Stimulated activated CD4-positive, alpha-beta T cell treated with anti-CD3 and anti-CD28 coated beads, Interleukin-2, amount 100 ng/mL, for 24 hours (primary cell): ENCODE measurements at places on chromosomes 12 and 14.

GRCh38 chr12:72612171-72612570, 340.0 kb downstream of the TRHDE start:
- DNase-seq, result no peak

DNA sequence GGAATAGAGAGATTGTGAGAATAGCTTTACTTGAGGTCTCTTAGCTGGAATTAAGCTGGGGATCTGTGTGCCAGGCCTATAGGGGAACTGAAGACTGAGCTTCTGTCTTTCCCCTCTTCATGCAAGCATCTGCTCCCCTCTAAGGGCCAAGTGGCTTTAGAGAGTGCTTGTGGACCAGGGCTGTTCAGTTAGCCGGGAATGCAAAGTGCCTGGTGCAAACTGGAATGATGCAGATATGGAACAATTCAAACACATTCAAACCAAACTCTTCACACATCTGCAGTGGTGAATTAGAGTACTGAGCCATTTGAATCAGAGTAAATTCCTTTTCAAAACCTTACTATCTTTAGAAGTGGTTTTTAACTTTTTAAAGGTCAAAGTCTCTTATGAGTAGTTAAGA, 99.0 kb downstream of the LIN7A start:
- DNase-seq, result no peak

DNA sequence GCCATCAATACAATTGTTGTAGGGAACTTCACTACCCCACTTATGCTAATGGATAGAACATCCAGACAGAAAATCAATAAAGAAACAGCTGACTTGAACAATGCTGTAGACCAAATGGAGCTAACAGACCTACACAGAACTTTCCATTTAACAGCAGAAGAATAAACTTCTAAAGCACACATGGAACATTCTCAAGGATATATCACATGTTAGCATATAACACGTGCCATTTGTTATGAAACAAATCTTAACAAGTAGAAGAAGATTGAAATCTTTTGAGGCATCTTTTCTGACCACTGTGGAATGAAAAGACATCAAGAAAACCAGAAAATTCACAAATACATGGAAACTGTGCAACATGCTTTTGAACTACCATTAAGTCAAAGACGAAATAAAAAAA, 62.5 kb upstream of the RNU6-8 start:
- no peak for DNase-seq

DNA sequence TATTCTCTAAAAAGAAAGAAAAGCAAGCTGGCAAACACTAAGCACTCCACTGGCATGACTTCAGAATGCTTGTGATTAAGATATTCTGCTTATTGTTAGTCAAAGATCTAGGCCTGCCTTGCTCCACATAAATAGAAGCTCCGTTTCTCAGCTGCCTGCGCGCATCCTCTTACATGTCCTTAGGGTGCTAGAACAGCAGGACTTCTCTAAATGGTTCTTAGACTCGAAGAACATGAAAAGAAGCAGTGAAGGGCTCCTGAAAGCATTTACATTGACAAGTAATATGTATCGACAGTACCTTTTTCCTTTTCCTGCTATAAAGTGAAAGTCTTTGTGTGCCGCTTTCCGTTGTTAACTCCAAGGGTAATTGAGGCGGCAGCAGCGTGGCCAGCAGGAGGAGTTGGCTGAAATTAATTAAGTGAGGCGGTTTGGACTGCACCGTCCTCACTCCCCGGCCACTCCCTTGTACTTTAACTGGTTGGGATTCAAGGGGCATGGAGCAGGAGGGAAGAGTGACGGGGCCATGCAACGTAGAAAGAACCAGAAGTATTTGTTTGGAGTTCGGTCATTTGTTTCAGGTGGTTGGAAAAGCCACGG, 34.2 kb upstream of the OTX2 start:
- DNase-seq, result no peak

DNA sequence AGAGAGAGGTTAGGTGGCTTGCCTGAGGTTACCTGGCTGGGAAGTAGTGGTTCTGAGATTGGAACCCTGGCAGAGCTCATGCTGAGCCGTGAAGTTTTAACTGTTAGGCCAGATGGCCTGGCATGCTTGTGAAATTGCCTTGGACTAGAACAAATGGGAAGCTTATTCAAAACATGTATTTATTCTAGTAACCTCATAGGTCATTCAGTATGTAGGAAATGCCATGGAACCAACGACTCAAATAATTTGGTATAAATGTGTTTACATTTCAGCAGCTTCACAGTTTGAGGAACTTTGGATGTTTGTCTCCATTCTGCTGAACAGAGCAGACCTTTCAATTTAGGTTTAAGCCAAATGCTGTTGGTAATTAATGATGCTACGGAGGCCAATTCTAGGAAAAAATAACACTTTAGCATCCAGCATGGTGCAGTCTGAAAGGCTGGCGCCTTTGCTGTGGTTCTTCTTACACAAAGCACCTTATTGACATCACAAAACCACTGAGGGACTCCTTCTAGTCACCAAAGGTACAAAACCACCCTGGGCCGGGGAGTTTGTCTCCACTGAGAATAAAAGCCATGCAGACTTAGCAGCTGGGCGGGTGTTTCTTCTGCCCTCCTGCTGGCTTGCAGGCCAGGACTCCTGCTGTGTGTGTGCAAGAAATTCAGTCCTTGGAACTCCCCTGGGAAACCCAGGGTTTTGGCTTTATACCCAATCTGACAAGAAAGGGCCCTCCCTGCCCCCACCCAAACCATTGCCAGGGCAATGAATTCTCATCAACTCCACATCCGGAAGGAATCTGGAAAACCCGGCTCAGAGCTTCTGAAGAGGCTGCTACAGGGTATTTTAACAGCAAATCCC, 64.2 kb downstream of the ELK3 start:
- no peak for DNase-seq

GRCh38 chr14:35286003-35286600, 6.1 kb upstream of the PSMA6 start:
- DNase-seq, result no peak

- no peak for DNase-seq
These were observed 1134.4 kb downstream of the GALC start for GRCh38 chr14:86858591-86858990.

- DNase-seq, result no peak
These were observed 44.3 kb upstream of the SPTLC2 start for GRCh38 chr14:77660754-77661153.

DNA sequence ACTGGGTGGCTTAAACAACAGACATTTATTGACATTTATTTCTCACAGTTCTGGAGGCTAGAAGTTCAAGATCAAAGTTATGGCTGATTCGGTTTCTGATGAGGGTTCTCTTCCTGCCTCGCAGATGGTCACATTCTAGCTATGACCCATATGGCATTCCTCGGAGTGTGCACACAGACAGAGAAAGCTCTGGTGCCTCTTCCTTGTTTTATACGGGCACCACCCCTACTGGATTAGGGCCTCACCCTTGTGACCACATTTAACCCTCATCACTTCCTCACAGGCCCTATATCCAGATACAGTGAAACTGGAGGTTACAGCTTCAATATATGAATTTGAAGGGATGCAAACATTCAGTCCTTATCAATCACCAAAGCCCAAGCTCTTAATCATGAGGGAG, 77.0 kb upstream of the OVCH1 start:
- DNase-seq, result no peak

- DNase-seq, result no peak
These were observed 235.8 kb downstream of the SSPN start for GRCh38 chr12:26431211-26431610.

DNA sequence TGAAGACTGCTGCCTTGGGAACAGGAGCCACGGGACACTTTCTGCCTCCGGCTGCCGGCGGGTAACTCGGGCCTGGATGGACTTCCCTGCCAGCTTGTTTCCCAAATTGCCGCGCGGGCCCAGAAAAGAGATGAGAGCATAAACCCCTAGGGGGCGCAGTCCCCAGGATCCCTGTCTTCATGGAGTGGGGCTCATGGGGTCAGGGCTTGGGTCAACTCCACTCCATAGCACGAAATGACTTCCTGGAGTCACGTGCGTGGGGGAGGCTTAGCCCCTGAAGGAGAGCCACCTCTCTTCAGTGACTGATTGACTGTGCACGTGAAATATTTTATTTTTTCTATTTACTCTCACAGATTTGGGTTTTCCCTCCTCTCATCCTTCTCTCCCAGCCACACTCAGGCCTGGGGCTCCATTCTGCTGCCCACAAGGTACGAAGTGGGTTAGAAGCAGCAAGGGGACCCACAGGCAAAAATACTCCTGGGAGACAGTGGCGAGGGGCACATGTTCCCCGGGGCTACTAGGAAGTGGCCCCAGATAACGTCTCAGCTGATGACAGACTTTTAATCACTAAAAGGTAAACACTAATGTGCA, 10.0 kb downstream of the PGF start:
- peak; percentile 35 for DNase-seq

GRCh38 chr12:124764451-124764850, 99.2 kb downstream of the SCARB1 start:
- DNase-seq, result peak; percentile 56

- no peak for DNase-seq
These were observed 71.8 kb upstream of the BCAT1 start for GRCh38 chr12:25020621-25021243.
